ENCODE measurements at places on chromosomes 2 and 18.

- no peak for DNase-seq
Measured at GRCh38 chr2:48699348-48699930, 56.1 kb downstream of the LHCGR start.

DNA sequence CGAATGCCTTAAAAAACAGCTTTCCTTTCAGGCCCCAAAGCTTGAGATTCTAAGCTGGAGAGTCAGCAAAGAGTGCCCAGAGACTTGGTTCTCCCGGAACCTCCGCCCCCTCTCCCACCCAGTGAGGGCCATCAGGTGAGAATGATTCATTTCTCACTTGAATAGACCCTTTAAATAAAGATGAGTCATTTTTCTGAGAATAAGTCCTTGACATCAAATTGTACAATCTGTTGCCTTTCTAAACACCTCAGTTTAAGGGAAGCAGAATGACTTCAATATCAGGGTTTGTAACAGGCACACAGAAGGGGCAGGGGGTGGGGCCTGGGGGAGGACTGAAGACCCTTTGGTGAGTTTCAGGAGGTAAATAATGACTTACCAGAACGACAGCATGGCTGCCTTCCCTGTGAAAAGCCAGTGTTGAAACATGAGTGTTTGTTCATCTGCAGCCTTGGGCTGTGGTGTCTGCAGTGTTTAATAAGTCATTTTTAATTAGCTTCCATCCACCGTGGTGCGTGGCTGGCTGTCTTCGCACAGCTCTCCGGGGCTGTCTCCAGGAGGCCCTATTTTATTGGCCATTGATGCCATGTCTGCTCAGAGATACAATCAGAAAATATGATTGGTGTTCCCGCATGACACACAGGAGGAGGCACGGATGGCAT, 134.9 kb upstream of the ZNF236 start:
- DNase-seq: no peak

- DNase-seq: no peak
Measured at GRCh38 chr18:21115519-21116411, 4.2 kb upstream of the ROCK1 start.

DNA sequence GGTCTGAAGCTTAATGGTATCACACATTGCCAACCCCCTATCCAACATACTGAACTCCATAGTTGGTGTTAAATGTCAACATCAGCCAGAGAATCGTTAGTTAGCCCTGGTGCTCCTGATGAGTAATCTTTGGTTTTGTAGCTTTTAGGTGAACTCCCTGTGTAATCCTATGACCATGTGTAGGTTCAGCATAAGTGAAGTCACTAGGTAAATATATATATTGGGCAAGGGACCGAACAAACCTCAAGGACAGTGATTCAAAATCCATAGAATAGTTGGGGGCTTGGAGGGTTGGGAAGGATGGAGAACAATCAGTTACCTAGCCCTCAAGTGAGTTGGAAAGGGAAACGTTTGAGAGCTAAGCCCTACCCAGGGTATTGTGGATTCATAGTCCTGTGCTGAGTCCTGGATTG, 16.0 kb upstream of the AP1S3 start:
- no peak for DNase-seq

GRCh38 chr18:58362027-58362575, 266.8 kb downstream of the ALPK2 start:
- DNase-seq: no peak

GRCh38 chr2:162734287-162734686, 104.3 kb downstream of the KCNH7 start:
- DNase-seq: no peak

GRCh38 chr2:42977270-42978174, 185.1 kb upstream of the HAAO start:
- no peak for DNase-seq

DNA sequence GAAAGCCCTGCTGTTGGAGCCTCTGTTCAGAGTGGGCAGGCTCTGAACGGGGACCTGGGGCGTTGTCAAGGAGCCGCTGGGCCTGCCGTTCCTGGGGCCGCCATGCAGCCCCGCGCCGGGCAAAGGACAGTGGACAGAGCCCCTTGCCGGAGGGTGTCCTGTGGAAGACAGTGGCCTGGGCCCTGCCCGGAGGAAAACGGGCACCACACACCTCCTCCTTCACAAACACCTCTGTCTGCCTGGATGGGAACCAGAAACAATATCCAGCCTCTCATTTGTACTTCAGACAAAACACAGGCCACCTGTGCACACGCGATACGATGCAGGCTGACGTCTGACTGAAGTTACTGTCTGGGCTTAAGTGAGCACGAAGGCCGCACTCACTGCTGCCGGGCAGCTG, 233.7 kb downstream of the TWIST2 start:
- DNase-seq: no peak

DNA sequence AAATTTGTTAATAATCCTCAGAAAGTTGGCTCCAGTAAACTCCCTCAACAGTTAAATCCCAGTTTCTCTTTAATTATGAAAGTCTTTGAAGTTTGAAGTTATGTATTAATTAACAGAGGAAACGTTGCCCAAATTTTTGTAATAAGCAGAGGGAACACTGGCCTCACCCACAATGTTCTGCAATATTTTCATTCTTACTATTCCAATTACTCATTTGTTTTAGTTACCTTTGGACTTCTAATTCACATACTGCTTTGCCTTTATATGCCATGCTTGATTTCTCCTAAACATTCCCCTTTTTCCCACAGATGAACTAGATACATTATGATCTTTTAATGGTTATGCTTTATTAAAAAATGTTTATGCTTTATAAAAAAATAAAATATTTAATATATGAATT, 61.3 kb downstream of the RELCH start:
- DNase-seq: no peak

DNA sequence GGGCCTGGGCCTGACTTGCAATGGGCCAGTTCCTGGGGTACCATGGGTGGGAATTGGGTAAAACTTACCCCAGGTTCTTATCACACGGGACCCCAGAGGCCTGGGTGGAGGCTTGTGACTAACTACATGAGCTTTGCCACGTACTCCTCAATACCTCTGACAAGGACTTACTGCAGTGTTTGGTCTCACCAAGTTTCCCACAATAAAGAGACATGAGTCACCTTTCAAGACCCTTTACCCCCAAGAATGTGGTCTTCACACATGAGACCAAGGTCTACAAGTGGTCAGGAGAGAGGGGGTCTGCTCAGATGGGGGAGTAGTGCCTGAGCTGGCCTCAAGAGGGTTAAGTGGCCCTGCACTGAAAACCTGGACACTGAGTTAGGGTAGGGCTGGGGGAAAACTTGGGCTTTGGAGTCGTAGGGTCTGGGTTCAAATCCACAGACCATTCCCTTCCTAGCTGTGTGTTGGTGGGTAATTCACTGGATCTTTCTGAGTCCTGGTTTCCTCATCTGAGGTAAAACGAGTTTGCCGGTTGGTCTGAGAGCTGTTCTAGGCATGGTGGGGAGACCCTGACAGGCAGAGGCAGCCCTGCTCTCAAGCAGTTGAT, 2.0 kb upstream of the GNLY start:
- no peak for DNase-seq

GRCh38 chr2:180077295-180077906, 70.3 kb upstream of the CWC22 start:
- no peak for DNase-seq

GRCh38 chr2:27640722-27641245, 11.9 kb downstream of the GPN1 start:
- DNase-seq: no peak

- no peak for DNase-seq
Measured at GRCh38 chr2:159071190-159071915, 102.9 kb downstream of the TANC1 start.

- peak; percentile 68 for DNase-seq
Measured at GRCh38 chr2:64606479-64607363, 47.0 kb downstream of the SERTAD2 start.

DNA sequence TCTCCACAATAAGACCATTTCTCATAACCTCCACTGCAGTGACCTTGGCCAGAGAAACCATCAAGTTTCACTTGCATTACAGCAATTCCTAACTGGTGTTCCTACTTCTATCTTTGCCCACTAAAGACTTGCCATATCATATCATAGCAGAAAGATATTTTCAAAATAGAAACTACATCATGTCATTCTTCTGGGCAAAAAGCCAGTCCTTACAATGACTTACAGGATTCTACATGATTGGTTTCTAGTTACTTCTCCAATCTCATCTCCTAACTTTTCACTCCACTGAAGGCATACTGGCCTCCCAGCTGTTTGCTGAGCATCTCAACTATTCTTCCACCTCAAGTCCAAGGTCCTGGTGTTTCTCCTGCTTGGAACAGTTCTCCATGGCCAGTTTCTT, 151.4 kb downstream of the HNMT start:
- no peak for DNase-seq

GRCh38 chr2:190526105-190526750, 8.3 kb downstream of the NEMP2 start:
- no peak for DNase-seq

DNA sequence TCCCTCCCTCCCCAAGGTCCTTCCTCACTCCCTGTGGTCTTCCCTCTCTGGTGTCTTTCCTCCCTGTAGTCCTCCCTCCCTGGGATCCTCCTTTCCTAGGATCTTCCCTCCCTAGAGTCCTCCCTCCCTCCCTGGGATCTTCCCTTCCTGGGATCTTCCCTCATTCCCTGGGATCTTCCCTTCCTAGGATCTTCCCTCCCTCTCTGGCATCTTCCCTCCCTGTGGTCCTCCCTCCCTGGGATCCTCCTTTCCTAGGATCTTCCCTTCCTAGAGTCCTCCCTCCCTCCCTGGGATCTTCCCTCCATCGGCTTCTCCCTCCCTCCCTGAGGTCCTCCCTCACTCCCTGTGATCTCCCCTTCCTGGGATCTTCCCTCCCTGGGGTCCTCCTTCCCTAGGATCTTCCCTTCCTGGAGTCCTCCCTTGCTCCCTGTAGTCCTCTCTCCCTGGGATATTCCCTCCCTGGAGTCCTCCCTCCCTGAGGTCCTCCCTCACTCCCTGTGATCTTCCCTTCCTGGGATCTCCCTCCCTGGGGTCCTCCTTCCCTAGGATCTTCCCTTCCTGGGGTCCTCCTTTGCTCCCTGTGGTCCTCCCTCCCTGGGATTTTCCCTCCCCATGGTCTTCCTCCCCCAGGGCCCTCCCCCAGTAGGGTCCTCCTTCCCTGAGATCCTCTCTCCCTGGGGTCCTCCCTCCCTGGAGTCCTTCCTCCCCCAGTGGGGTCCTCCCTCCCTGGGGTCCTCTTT, 23.0 kb downstream of the STK25 start:
- DNase-seq: no peak

GRCh38 chr2:107093426-107093957, 207.5 kb upstream of the ST6GAL2 start:
- no peak for DNase-seq

- DNase-seq: no peak
Measured at GRCh38 chr2:190506666-190507065, 27.9 kb downstream of the NEMP2 start.

DNA sequence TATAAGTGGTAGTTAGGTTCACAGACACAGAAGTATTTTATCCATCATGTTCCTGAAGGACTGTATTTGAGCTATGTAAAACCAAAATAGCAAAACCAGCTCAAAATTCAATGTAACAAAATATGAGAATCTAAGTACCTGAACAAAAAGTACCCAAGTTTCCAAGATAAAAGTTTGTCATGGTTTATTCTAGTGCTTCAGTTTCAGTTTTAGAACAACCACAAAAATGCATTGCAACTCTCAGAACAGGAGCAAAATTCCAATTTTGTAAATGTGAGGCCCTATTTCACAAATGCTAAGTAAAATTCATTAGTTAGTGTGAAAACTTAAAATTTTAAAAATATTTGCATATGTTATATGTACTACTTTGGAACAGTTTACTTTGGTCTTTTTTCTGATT, 5.0 kb upstream of the ALPK2 start:
- DNase-seq: no peak

- DNase-seq: no peak
Measured at GRCh38 chr2:234952270-234953115, 676 bp downstream of the SH3BP4 start.

DNA sequence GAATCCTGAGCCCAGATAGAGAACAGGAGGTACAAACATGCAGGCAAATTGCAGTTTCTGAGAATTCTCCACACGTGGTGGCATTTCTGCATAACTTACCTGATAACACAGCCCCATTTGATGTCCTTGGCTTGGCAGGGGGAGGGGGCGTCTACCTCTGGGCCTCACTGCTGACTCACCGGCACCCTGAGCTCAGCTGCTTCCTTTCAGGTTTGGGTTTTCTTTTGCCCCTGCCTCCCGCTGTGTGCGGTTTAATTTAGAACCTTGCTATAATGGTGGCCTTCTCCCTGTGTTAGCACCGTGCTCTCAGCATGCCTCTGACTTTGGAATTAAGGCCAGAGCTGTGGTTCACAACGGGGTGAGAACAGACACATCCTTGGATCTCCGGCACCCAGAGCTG, 4.4 kb downstream of the CTIF start:
- no peak for DNase-seq

GRCh38 chr2:144374163-144374661, 145.7 kb downstream of the ZEB2 start:
- DNase-seq: no peak

GRCh38 chr2:222319586-222320435, 21.0 kb upstream of the PAX3 start:
- no peak for DNase-seq

DNA sequence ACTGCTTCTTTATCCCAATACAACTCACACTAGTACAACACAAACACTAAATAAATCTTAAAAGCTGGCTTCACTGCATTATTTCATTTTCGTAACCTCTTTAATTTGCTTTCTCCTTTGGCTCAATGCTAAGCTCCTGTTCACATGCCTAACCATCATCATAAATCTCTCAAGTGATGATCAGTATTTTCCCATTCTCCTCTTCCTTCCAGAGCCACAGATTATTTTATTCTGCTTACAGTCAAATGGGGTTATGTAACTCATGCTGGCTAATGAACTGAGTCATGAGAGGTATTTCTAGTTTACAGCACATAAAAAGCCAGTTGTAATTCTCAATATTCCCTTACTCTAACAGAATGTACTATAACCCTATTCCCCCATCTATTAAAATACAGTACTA, 350.4 kb upstream of the ZC3H15 start:
- DNase-seq: no peak

DNA sequence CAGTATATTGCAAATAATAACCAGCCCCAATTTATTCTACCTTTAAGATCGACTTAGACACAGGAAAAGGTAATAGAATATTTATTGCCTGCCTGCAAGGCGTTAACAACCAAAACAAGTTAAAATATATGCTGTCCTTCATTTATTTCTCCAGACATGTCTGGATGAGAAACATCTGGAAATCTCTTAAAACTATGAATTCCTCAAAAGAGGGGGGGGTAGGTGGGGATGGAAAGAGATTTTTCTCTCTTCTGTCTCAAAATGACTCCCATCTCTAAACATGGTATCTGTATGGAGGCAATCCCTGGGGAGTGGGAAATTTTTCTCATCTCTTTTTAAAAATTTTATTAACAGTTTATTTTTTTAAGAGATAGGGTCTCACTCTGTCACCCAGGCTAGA, 113.0 kb downstream of the CDH2 start:
- no peak for DNase-seq

GRCh38 chr2:113370478-113371091, 66.9 kb upstream of the ZNG1B start:
- peak; percentile 50 for DNase-seq

- DNase-seq: no peak
Measured at GRCh38 chr2:98809116-98809515, 78.2 kb upstream of the MGAT4A start.
